ENCODE measurements at places on chromosomes 3 and 15.

DNA sequence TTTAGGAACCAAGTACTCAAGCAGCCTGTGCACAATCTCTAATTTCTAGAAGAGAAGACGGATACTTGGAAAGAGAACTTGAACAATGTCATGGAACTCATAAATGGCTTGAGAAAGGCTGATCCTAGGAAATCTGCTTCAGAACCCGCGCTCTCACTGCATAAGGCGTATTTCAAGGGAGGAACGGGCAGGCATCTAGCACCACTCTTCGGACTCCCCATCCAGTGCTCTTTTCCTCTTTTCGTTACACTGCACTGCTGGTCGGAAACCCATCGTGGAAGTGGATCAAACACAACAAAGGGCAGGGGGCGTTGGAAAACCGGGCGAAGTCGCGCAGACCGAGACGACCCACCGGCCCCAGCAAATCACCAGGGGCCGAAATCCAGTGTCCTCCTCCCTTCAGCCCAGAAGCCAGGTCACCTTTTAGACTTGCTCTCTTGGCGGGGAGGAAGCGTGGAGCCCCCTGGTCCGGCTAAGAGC, 539 bp upstream of the TLNRD1 start:
- no peak for DNase-seq

- DNase-seq: no peak
Observed at GRCh38 chr3:56787784-56788256, 13.9 kb downstream of the ARHGEF3 start.

DNA sequence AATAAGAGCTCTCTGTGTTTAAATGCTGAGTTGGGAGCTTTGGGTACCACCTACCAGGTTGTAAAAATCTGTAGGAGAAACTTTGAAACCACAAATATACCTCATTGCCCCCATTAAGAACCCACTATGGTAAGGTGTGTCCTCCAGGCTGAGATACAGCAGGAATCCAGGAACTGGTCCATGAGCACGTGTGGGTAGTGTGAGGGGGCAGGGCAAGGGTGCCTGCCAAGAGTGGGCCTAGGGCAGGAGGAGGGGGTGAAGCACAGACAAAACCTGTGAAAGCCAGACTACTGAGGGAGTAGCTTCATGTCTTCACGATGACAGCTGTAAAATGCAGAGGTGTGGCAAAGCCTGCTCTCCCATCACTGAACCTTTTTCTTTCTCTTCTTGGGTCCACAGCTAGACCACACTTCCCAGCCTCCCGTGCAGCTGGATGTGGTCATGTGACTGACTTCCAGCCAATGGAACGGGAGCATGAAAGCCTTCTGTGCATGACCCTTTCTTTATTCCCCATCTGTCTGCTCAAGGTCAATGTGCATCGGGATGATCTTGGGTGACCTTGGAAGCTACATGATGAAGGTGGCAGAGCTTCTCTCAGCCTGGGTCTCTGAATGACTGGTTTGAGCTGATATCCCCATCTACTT, 51.1 kb upstream of the POMGNT2 start:
- DNase-seq: no peak

- DNase-seq: no peak
Observed at GRCh38 chr3:53820756-53821580, 25.3 kb downstream of the CHDH start.

DNA sequence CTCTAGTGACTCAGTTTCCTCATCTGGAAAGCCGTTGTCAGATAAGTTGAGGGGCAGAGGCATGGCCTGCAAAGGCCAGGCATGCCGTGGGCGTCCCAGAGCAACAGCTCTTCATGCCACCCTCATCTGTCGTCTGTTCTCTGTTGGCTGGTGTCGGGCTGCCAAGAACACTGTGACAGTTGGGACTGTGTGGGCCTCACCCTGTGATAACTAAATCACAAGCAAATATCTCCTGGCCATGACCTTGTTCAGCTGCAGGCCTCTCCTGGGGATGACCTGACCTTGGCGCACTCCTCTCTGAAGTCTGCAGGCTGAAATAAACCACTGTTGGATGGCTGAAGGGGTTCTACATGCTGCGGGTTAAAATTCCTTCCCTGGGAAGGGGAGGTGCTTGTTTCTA, 145.9 kb downstream of the SHQ1 start:
- DNase-seq: no peak
